Activated T-cell treated with anti-CD3 and anti-CD28 coated beads for 24 hours (primary cell): ENCODE measurements at places on chromosomes 3 and 15.

- DNase-seq, result no peak
Observed at GRCh38 chr3:88003115-88003755, 55.6 kb downstream of the CGGBP1 start.

DNA sequence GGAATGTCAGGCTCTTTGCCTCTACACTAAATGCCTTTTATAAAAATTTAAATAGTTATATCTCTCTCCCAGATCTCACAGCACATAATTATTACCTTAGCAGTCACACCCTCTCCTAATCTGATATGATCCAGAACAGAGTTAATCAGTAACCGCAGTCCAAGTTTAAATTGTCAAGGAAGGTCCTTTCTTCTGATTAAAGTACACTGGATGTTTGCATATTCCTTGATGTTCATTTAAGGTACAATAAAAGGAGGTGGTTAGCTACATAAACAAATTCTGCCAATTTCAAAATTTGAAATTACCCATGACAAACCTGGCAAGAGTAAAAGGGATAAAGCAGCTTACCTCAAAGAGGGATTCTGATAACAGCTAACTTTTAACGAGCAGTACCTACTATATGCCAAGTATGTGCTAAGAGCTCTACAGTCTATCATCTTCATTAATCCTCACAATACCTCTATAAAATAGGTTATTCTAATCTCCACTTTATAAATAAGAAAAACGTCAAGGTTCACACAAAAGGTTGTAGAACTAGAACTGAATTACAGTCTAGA, 4.3 kb downstream of the GOLIM4 start:
- DNase-seq, result no peak

- DNase-seq, result no peak
Observed at GRCh38 chr3:9779721-9780457, 10.1 kb upstream of the CAMK1 start.

GRCh38 chr3:133895208-133896001, at the start of gene RAB6B:
TSS of gene RAB6B (minus strand) at chr3:133895882. CDS start at chr3:133895466, 416 bp downstream.
- DNase-seq, result no peak

- DNase-seq, result no peak
Observed at GRCh38 chr3:12663401-12663935, 449 bp downstream of the RAF1 start.

DNA sequence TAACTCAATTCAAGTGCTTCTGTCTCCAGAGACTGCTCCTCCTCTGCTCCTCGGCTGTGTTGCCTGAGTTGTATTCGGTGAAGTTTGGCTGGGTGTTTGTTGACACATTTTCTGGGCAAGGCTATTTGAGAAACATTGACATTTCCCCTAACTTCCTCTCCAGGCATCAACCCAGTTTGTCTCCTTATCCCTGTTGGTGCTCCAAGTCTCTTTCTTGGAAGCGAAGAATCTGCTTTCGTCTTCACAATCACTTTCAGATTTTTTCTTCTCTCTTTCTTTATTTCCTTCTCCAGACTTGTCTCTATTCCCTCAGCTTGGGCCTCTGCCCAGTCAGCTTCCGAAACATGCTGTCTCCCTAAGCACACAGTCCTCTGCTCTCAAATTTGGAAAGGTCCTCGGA, 84.7 kb downstream of the ETV5 start:
- DNase-seq, result no peak

DNA sequence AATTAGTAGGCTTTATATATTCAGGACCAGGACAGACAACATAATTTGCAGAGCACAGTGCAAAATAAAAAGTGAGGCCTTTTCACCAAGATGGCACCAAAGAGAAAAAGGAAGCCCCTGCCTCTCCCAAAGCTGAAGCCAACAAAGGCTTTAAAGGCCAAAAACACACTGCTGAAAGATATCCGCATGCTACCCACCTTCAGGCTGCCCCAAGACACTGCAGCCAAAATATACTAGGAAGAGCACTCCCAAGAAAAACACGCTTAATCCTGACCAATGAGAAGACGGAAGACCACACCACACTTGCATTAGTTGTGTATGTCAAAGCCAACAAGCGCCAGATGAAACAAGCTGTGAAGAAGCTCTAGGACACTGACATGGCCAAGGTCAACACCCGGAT, 38.0 kb downstream of the PIK3CB start:
- DNase-seq, result no peak

- DNase-seq, result no peak
Observed at GRCh38 chr3:156727519-156728205, 53.3 kb downstream of the TIPARP start.

DNA sequence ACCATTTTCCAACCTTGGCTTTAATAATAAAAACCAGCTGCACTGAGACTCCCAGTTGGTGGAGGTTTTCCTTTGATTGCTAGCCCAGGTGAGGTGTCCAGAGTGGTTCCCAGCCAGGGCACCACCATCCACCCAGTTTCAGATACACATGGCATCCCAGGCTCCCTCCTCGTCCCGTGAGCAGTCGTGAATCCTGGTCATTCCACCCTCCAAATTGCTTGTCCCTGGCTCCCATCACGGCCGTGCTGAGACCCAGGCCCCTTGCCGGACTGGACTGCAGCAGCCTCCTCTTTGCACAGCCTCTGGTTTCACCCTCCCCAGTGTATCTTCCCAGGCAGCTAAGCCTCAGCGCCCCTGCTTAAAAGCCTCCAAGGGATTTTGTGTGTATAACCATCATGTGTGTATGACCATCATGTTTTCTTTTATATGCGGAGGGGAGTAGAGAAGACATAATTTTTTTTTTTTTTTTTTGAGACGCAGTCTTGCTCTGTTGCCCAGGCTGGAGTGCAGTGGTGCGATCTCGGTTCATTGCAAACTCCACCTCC, 106.3 kb downstream of the ETFA start:
- no peak for DNase-seq

- no peak for DNase-seq
Observed at GRCh38 chr3:31159331-31160039, 265.0 kb upstream of the GADL1 start.

- DNase-seq, result no peak
Observed at GRCh38 chr15:92970656-92971055, 70.5 kb downstream of the CHD2 start.

DNA sequence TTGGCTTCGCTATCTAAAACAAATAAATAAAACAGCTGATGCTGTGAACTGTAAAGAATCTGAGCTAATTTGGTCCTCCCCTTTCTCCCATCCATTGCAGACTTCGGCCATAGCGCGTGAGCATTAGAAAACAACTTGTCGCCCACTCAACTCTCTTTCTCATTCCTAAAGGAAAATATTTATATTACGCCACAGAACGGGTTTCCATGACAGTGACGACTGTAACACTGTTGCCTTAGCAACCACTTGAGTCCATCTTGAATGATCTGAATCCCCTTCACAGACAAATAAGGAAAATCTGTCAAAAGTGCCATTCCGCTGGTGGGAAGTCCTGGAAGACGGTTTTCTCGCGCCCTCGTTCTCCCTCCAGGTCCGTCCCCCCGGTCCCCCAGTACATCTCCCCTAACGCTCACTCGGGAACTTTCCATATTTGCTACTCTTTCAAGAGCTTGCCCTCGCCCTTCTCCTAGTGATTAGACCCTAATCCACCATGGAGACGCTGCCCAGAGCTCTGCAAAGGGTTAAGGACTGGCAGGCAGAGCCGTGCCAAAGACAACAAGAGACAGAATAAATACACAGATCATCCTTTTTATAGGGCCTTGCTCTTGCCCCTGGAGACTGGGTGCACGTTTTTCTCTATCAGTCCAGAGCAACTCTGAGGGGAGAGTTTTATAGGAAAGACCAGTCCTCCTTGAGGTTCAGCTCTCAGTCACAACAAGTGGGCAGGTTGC, 50.5 kb downstream of the CRYGS start:
- DNase-seq, result no peak

GRCh38 chr3:108293858-108294257, 2.5 kb upstream of the HHLA2 start:
- DNase-seq, result no peak

DNA sequence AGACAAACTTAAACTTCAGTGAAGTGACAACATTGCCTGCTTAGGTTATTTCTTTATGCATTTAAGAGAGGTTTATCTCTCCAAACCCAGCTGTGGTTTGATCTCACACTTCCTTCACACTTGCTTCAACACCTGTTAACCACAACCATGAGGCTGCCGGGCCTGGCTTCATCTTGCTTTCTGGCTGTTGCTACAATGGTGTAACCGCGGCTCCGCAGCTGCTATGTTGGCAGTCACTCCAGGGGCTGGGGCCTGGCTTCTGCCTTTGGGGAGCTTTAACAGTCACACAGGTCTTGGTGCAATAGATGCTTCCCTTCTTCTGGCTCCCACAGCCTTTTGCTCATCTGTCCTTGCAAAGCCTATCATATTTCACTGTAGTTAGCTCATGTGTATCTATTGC, 72.9 kb upstream of the MNS1 start:
- DNase-seq, result peak; percentile 4

DNA sequence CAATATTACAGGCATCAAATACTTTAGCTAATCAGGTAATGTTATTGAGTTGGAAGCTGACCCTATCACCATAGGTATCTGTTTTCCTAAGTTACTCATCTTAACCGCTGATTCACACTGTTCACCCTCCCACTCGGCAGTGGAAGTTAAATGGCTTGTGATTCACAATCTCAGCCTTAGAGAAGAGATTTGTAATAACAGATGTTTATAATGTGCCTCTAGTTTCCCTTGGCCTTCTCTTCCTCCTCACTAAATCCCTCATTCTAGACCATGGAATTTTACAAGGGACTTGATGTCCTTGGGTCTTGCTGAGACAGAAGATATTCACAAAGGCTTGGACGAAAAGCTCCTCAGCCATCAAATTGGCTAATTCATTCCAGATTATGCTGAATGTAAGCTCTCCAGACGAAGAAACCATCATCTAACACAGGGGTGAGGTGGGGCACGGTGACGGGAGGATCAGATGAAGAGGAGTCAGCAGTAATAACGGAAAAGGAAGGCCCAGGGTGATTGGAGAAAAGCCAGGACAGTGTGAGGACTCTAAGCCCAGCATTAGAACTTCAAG, 931.7 kb downstream of the MCTP2 start:
- no peak for DNase-seq

DNA sequence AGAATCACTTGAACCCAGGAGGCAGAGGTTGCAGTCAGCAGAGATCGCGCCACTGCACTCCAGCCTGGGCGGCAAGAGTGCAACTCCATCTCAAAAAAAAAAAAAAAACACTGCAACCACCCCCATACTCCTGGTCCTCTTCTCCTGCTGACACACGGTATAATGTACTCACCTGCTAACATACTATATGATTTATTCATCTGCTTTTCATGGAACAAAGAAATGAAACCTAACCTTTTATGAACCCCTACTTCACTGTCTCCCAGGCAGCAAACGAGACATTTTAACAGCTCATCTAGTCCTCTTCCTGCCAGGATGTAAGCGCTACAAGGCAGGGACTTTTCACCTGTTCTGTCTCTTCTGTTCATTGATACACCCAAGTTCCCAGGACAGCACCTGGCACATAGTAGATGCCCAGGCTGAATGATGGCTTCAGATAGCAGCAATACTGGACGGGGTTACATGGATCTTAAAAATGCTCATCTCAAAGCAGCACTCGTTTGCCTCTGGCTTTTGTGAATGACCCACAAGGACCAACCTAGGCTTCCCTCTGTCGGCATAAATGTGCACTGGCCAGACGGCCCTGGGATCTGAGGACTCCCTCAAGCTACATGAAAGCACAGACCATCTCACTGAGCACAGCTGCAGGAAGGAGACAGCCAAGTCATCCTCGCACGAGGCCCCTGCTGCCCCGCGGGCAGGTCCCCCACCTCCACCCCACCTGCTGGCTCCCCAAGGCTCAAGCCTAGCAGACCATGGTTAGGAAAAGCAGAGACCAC, 20.3 kb downstream of the XXYLT1 start:
- no peak for DNase-seq

DNA sequence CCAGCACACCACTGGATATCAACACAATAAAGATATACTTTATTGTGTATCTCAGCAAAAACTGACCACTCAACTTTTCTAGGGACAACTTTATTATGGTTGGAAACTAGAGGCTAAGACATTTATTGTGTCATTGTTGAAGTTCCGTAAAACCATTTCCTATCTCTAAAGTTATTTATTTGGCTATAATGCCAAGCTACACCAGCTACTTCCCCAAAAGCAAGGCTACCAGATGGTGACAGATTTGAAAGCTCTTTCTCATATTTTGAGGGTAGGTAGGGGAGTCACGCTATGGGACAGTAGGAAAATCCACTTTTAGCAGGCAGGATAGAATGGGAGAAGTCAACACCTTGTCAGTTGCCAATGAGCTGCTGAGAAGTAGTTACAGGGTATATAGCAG, 834.6 kb upstream of the CFAP20DC start:
- DNase-seq, result no peak

DNA sequence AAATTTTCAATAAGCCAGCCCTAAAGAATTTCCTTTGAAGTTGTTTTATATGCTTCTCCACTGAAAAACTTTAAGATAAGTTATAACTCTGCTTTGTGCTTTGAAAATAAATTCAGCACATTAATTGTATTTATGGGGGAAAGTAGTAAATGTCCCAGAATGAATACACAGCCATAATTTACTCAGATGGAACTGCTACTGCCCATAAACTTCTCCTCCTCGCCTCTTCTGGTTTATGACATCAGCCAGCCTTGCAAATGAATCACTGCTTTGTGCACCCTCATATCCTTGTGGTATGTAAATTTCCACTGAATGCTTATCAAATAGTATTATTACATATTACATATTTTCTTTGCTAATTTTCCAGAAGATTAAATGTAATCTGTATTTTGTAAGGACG, 302.0 kb downstream of the DIPK2A start:
- no peak for DNase-seq

GRCh38 chr15:67967871-67968431, 86.2 kb upstream of the PIAS1 start:
- DNase-seq, result no peak

DNA sequence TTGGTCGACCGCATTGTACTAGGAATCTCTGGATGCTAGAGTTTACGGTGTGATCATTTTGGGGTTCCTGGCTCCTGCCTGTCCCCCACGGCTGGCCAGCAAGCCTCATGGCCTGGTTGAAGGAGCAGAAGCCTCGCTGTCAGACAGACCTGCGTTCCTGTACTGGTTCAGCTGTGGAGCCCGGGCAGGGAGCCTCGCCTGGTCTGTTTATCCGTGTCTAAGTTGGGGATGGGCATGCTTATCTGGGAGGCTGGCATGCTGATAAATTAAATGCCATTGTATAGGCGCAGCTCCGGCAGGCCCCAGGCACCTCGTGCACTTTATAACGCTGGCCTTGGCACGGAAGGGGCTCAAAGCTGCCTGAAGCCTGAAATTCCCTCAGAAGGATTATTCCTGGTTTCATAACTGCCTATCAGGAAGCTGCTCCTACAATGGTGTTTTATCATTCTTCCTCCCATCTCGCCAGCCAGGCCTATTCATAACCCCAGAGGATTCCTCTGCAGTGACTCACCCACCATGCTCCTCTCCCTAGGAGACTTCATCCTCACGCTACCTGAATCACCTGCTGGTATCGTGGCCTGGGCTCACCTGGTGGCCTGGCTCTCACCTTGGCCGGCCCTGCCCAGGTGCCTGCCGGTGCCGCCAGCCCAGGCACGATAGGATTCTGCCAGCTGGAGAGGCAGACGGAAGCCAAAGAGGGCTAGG, 110.9 kb downstream of the ASB7 start:
- DNase-seq, result no peak

DNA sequence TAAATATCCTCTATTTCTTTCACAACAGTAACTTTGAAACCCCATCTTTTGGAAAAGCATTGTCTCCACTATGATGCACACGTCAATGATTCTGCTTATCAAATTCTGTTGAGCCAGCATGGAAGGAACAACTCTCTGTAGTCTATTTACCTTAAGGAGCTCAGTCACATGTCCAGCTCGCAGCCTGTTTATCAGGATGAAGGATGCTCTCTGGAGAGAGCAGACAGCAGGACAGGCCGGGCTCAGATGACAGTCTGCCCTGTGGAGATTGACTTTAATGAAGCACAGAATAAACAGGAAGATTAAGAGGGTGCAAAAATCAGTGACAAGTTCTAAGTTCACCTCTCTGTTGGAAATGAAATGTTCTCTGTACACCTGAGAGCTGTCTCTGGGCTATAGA, 30.6 kb upstream of the MNS1 start:
- DNase-seq, result no peak
